ENCODE measurements at places on chromosomes 3 and 15.

- no peak for DNase-seq
Measured at GRCh38 chr15:74920456-74920855, 13.8 kb upstream of the FAM219B start.

DNA sequence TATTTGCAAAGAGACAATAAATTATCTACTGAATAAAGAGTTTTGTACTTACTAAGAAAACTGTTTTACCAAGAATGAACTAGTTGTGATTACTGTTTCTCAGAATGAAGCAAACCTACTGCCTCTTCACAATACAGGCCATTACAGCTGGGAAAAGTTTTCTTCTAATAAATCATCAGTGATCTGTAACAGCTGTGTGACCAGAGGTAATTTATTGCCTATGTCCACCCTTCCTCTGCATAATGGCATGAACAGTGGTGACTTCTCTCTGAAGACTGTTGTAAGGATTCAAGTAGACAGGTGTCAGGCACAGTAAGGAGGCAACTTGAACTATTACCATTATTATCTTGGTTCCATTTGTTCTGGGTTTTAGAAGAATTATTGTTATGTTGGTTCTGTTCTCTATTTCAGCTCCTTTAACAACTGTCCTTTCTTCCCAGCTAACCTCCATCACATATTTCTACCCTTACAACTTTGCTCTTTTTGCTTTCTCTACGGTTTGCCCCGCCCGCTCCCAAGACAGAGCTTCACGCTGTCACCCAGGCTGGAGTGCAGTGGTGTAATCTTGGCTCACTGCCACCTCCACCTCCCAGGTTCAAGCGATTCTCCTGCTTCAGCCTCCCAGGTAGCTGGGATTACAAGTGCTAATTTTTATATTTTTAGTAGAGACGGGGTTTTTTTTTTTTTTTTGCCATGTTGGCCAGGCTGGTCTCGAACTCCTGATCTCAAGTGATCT, 51.5 kb downstream of the PRKAR2A start:
- no peak for DNase-seq

GRCh38 chr3:42025370-42026138, 63.7 kb upstream of the ULK4 start:
- DNase-seq = no peak

GRCh38 chr3:195082811-195083210, 188.1 kb downstream of the XXYLT1 start:
- DNase-seq = no peak

DNA sequence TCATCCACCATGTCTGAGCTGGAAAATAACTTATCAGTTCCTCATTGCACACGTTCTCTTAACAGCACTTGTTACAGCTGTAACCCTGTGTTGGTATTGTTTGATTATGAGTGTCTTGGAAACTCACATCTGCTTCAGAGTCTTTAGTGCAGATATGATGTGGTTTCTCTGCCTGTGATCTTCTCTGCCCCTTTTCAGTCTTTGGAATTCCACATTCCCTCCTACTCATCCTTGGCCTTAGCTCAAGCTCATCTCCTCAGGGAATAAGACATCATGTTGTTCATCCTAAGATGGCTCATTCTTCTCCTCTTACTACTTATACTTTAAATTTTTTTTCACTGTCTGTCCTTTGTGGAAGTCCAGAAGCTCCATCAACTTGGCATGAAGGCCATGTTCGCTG, 77.7 kb downstream of the SYNPR start:
- DNase-seq = no peak

DNA sequence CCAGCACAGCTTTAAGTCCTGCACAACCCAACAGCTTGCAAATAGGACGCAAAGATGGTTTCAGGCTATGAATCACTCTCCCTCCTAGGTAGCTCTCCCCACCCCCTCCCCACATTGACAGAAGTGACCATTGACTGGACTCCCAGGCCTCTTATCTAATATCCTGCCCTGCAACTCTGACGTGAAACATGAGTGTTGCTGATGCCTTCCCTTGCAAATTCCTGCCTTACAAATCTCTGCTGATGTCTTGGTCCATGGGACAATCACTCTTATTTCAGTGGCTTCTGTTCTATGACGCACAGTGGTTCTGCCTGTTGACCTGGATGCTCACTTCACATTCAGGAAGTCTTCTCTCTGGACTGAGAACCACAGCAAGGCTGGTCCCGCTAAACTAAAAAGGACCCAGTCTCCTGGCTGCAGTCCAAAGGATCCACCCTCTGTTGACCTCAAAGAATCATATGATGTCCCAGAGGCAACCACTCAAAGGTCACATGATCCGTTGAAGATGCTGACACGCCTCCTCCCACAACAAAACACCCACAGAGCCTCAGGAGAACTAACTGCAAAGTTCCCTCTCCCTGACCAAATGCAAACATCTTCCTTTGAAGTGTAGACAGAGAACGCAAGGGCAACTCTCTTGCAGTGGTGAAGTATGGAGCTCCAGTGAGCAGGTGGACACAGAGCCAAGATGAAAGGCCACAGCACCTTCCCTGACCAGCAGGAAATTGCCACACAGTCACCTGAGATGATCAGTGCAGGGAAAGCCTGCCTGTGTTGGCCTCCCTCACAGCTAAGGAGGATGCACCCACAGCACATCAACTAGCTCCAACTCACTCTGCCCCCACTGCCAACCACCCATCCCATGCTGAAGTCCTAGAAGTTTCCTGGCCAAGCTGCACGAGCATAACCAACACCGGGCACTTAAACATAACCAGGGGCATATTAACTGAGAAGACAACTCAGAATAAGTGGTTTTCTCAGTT, 112.3 kb downstream of the ADAMTS17 start:
- DNase-seq = no peak

DNA sequence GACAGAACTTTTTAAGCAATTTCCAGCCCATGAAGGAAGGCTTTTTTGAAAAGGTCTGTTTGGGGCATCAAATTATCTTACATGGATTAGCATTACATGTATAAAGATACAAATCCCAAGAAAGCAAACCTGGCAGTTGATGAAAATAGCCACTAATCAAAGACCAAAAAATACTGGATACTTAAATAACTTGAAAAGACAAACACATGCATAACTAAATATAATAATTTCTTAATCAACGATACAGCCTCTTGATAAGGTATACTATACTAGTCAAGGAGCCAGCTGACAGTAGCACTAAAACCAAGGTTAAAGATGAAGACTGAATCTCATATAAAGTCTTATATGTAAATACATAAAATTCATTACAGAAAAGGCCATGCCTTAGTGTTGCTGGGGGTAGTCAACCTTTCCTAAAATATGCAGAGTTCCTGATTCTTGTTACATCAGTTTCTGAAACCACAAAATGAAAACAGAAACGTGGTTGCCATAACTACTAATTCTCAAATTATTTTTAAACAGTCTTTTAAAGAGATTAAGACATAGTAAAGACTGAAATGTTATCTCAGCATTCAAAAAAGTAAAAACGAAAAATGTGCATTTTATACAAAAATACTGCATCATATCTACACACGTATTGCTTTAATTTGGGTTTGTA, 2.0 kb downstream of the ANKRD28 start:
- no peak for DNase-seq

- DNase-seq = no peak
Measured at GRCh38 chr3:122923611-122924010, 104.0 kb downstream of the SEMA5B start.

- no peak for DNase-seq
Measured at GRCh38 chr3:62201438-62202035, 171.8 kb downstream of the FEZF2 start.

- no peak for DNase-seq
Measured at GRCh38 chr3:16890597-16891333, 6.0 kb downstream of the PLCL2 start.

GRCh38 chr15:56959318-56959648, 40.8 kb downstream of the TCF12 start:
- DNase-seq = no peak

DNA sequence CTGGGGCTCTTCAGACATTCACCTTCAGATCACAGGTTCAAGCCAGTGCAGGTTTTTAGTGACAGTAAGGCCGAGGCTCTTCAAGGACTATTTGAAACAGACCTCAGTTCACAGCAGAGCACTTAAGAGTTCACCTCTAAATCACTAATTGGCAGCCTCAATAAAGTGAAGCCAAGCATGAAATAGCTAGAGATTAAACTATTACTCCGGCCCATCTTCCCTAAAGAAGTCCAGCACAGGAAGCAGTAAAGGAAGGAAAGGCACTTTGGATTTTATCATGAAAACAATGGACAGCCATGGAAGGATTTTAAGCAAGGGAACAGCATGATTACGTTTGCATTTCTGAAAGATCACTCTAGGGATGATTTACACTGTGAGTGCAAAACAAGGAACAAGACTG, 27.6 kb upstream of the ARL6 start:
- no peak for DNase-seq

DNA sequence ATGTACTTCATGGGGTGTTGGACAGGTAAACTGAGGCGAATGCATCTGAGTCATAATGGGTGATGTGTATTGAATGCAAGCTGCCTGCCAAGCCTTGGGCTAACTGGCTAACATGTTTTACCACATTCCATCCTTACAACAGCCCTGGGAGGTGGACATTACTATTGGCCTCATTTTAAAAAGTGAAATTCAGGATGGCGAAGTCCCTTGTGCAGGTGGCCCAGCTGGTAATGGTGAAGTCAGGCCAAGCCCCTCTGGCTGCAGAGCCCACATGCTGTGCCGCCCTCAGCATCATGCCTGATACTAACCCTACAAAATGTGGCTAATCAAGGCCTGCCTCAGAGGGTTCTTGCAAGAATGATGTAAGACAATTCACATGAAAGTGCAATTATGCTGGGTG, 60.0 kb upstream of the CHD2 start:
- no peak for DNase-seq

DNA sequence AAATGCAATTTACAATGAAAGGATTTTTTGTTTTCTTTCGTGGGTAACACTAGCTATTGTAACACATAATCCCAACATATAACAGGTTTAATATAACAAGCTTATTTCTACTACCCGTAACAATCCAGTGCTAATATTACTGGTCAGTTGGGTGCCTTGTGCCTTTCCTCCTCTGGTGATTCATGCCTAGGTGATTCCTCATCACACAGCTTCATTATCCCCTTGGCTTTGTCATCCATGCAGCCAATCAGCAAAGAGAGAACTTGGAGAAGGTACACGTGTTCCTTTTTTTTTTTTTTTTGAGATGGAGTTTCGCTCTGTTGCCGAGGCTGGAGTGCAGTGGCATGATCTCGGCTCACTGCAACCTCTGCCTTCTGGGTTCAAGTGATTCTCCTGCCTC, 30.7 kb downstream of the CHST14 start:
- no peak for DNase-seq

- DNase-seq = no peak
Measured at GRCh38 chr3:113035387-113035982, 44.7 kb downstream of the GTPBP8 start.

GRCh38 chr3:190485830-190486532, 27.9 kb upstream of the IL1RAP start:
- no peak for DNase-seq

- no peak for DNase-seq
Measured at GRCh38 chr3:187257992-187258692, 33.4 kb downstream of the MASP1 start.

- DNase-seq = no peak
Measured at GRCh38 chr3:52055537-52056351, 627 bp downstream of the DUSP7 start.

GRCh38 chr3:86554383-86554782, 436.6 kb downstream of the VGLL3 start:
- no peak for DNase-seq

- DNase-seq = no peak
Measured at GRCh38 chr3:182632077-182632393, 161.3 kb upstream of the ATP11B start.

- no peak for DNase-seq
Measured at GRCh38 chr3:45029661-45030060, 3.6 kb downstream of the CLEC3B start.

DNA sequence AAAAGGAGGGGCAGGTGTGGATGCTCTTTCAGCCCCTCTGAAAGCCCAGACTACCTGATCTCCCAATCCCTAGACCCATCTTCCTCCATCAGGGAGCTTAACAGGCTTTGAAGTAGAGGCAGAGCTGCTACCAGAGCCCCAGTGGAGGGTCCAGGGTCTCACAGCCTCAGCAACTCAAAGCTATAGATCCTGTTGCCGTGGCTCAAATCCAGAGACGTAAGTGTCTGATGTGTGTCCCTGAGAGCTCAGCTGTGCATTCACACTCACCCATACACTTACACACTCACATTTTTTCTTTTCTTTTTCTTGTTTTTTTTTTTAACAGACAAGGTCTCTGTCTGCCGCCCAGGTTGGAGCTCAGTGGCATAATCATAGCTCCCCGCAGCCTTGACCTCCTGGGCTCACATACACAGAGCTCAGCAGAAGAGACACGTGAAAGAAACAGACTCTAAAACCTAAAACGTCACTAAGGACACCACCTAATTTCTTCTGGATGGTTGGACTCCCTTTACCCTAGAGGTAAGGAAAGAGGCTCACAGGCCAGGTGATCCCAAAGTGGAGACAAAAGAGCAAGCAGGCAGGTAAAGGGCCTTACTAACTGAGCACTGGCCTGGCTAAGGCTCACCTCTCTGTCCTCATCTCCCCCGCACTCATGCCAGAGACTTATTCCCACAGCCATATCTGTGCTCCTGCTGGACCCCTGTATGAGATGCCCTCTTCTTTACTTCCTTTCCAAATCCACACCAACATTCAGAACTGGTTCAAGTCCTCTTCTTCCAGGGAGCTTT, 80.7 kb downstream of the SCN11A start:
- DNase-seq = no peak

DNA sequence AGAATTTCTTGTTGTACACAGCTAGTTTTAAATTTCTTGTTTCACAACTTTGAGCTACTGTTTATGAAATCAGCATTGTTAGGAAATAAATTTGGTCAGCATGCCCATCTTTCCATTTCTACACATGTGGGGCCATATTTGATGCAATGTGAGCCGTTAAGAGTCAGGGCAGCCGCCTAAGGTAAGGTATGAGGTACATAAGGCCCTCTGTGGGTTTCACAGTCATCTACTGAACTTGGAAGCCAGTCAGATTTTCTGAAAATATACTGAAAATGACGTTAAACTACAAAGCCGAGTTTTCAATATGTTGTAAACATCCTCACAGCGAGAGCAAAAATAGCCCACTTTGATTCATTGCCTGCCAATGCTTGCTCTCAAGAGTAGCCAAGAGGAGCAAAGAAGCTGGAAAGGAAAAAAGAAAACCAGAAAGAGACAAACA, 94.7 kb upstream of the PDZRN3 start:
- no peak for DNase-seq

DNA sequence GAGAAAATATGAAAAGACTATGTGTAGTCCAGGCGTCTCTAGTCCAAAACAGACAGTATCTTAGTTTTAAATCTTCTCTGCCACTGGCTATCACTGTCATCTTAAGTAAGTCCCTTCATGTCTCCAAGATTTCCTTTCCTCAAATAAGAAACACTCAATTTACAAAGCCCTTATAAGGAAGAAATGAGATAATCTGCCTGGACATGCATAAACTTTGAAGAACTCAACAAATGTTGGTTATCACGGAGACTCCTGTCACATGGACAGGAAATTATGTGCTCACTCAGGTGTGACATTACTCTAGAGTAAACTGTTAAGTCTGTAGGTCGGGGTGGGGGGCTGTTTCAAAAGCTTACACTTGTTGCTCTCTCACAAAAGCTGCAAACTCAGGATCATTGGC, 91.9 kb downstream of the IMPG2 start:
- no peak for DNase-seq

- DNase-seq = no peak
Measured at GRCh38 chr15:85652457-85652856, 142.3 kb downstream of the KLHL25 start.

- DNase-seq = no peak
Measured at GRCh38 chr15:27165590-27165989, 194.6 kb downstream of the GABRG3 start.

GRCh38 chr3:46565607-46566039, 479 bp downstream of the LRRC2 start:
- no peak for DNase-seq

Data from stimulated activated CD8-positive, alpha-beta memory T cell treated with anti-CD3 and anti-CD28 coated beads, Interleukin-4, amount 100 ng/mL, for 1 hour (primary cell).